ENCODE measurements at places on chromosomes 13 and 19.

GRCh38 chr13:80504453-80504852, 163.5 kb upstream of the SPRY2 start:
- DNase-seq: no peak

DNA sequence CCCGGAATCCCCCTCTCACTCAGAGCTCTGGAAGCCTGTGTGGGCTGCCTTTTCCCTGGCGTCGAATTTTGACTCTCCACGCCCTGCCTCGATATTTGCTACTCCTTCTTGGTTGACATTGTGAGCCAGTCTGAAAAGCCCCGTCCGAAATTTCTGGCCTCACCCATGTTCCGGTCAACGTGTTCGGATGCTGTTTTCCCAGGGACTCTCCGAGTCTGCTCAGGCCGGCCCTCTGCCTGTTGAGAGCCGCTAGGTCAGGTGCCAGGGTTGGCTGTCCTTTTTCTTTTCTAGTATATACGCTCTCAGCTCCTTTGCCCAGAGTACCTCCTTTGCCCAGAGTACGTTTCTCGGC, 6.8 kb upstream of the DGKH start:
- no peak for DNase-seq

- DNase-seq: no peak
These were observed 19.2 kb upstream of the ZNF175 start for GRCh38 chr19:51551673-51552432.

GRCh38 chr19:40785526-40785925, 7.5 kb downstream of the RAB4B start:
- DNase-seq: no peak

GRCh38 chr13:98293103-98293502, 116.0 kb upstream of the RNF113B start:
- no peak for DNase-seq
